Esophagus muscularis mucosa (tissue), 4 donors: ENCODE measurements at places on chromosomes 7 and 10. TPM values are rescaled to one million over a fixed set of nuclear protein-coding genes. Genes with fewer than 3 reads are reported as not detected.

GRCh38 chr10:43939939-43940820 lies 291.5 kb upstream of the ZNF32 start:
- H3K4me3 ChIP-seq, result no peak overlapping the region
- peak; percentile 86 for DNase-seq
- no peaks in the 10 kb centered on the region for H3K36me3 ChIP-seq
- H3K27me3 ChIP-seq, result no peaks in the 10 kb centered on the region
- H3K27ac ChIP-seq, result no peak overlapping the region

- no peaks in the 10 kb centered on the region for H3K27me3 ChIP-seq
- peak within 1 kb of the TSS; percentile 75 for H3K27ac ChIP-seq
- DNase-seq, result no peak
- H3K4me1 ChIP-seq, result peaks cover 23% of the 10 kb centered on the region
Observed at GRCh38 chr7:142854372-142855113, at the start of gene EPHB6. Gene EPHB6 (plus strand): TSS chr7:142855076. CDS start chr7:142863228, 8,152 bp downstream.

- H3K4me1 ChIP-seq, result peaks cover 46% of the 10 kb centered on the region
- peak overlapping the region; percentile 51 for H3K27ac ChIP-seq
- H3K27me3 ChIP-seq, result no peaks in the 10 kb centered on the region
- H3K36me3 ChIP-seq, result no peaks in the 10 kb centered on the region
- no peak overlapping the region for H3K4me3 ChIP-seq
Observed at GRCh38 chr10:110836706-110837105, 35.0 kb upstream of the PDCD4 start.

NKX1-2 gene
- total RNA-seq, result not detected

DPP6 gene
- 13.4 TPM for total RNA-seq

GRCh38 chr7:30596721-30597120 lies 2.0 kb downstream of the GARS1 start:
- no peak overlapping the region for H3K27ac ChIP-seq
- peaks cover 24% of the 10 kb centered on the region for H3K36me3 ChIP-seq
- peak overlapping the region; percentile 89 for H3K4me3 ChIP-seq
- DNase-seq, result no peak

NME8 gene
- total RNA-seq, result not detected

RASSF4 gene
- total RNA-seq, result 27.6 TPM

DNA sequence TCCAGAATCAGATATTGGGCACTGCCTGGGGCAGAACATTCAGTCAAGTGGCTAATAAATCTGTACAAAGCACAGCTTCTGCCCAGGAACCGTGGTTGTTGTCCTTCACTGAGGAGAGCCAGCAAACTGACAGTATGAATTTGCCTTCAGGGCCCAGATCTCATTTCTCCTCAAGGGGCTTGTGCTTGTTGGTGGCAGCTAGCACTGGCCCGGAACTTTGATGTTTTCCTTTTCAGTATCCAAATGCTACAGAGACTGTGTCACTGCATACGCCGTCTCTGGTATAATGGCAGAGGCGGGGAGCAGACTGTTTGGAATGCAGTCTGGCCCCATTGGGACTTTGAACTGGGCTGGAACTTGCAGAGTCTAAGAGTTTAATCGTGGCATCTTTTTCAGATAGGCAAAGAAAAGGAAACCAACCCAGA lies 30.4 kb upstream of the ADD3 start:
- H3K36me3 ChIP-seq, result no peaks in the 10 kb centered on the region
- no peaks in the 10 kb centered on the region for H3K27me3 ChIP-seq
- H3K27ac ChIP-seq, result no peak overlapping the region
- H3K4me3 ChIP-seq, result no peak overlapping the region

DNA sequence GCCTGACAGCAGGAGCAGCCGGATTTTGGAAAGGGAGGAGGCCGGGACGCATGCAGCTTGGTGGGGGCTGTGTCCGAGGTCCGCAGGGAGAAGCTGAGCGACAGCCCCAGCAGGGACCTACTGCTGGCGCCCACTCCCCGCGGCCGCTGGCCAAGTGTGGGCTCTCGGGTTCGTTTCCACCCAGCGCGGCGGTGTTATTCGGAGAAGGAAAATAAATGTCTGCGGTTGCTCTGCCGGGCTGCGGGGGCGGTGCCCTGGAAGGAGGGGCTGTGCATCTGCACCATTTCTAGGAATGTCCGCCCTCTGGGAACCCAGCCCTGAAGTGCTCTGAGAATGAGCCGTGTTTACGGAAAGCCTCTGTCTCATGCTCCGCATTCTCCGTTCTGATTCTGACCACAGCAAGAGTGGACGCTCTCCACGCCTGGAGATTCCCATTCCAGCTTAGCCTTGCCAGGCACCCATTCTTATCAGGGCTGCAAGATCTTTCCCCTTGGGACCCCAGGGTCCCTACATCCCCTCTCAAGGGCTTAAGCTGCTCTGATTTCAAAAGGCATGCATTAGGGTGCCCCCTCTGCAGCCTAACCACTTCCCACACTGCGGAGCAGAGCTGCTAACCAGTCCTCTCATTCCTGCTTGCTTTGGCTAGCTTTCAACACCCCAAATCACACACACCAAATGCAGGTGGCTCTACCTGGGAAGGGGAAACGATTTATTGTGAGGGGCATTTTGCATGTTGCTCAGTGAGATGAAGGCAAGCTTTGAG lies 256.6 kb upstream of the GLI3 start:
- H3K27ac ChIP-seq, result peak overlapping the region; percentile 85
- peak overlapping the region; percentile 56 for H3K4me3 ChIP-seq
- peak; percentile 96 for DNase-seq
- H3K36me3 ChIP-seq, result no peaks in the 10 kb centered on the region

DNA sequence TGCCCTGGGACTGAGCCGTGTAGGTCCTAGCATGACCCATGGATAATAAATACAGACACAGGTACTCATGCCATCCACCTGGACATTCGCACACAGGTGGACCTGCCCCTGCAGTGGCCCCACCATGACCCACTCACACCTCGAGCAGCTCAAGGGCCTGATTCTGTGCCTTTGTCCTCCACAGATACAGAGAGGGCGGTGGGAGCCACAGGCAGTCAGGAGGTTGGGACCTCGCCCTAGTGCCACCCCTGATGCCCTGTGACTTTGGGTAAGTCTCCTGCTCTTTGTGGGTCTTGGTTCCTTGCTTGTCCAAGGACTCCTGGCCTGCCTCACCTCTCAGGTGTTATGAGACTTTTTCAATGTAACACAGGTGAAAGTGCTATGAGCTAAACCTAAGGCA lies 42.9 kb downstream of the C10orf120 start:
- H3K36me3 ChIP-seq, result no peaks in the 10 kb centered on the region
- H3K4me3 ChIP-seq, result no peak overlapping the region
- no peaks in the 10 kb centered on the region for H3K27me3 ChIP-seq
- H3K27ac ChIP-seq, result no peak overlapping the region

C1GALT1 gene
- 13.3 TPM for total RNA-seq

DNA sequence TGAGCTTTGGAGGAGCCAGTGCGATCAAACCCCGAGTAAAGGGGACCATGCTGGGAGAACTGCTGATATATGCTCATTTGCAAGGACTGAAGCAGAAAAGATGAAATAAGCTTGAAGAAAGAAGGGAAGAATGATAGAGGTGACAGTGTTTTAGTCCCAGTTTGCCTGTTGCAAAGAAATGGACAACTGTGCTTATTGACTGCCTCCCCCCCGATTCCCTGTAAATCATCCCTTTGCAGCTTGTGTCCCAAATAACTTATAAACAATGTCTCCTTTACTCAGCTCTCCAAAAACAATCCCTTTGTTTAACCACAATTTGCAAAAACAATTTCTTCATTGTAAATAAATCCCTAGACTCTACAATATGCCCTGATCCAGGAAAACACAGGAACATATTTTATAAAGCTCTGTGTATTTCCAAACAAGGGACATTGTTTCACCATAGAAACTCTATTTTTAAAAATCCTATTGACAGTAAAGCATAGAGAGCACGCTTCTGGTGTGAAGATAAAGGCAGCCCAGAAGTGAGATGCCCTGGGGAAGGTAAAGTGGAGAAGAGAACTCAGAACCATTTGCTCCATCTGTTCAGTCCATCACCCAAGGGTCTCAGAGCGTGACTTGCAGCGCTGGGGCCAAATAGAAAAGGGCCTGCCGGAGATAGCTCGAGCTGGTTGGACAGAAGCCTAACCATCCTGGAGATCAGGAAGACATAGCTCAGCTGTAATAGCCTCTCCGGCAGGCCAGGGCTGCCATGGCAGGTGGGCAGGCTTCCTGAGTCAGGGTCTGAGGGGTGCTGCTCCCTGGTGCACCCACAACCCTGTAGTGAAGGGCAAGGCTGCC lies 280.5 kb downstream of the WDR11 start:
- no peaks in the 10 kb centered on the region for H3K36me3 ChIP-seq
- H3K4me3 ChIP-seq, result no peak overlapping the region
- H3K4me1 ChIP-seq, result no peaks in the 10 kb centered on the region
- H3K27ac ChIP-seq, result no peak overlapping the region
- DNase-seq, result no peak
- H3K27me3 ChIP-seq, result no peaks in the 10 kb centered on the region

DNA sequence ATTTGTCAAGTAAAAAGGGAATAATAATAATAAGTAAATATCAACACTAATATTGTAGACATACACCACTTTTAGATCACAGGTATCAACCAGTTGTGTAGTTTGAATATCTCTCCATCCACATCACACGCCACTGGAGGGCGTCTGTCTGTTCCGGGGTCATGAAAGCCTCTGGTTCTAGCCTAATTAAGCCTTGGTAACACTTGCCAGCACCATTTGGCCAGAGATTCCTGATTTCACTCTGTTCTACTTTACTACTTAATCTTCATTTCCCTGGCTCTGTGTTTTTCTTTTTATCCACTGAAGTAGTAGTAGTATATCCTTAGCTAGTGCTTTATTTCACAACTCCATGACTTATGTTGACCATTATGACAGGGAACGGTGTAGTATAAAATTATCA lies 285.6 kb upstream of the POM121L12 start:
- H3K27ac ChIP-seq, result no peak overlapping the region
- H3K36me3 ChIP-seq, result no peaks in the 10 kb centered on the region
- H3K27me3 ChIP-seq, result no peaks in the 10 kb centered on the region
- H3K4me1 ChIP-seq, result no peaks in the 10 kb centered on the region
- no peak for DNase-seq

CRTAC1 gene
- total RNA-seq, result 4.0 TPM

OR2A5 gene
- not detected for total RNA-seq

BMI1 gene
- total RNA-seq, result 106 TPM

DNA sequence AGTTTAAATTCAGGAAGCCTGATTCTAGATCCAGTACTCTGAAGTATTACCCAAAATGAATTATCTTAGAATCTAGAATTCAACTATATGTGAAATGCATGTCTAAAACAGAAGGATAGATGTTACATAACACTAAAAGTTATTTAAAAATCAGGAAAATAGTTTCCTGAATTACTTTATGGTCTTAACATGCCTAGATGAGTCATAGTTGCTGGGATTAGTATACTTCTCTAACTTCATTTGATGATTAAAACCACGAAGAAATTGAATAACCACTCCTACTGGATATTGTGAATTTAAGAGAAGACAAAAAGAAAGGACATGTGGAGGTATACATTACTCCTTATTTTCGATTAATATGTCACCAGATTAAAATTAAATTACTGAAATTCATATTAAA lies 65.5 kb downstream of the ATAD1 start:
- no peak for DNase-seq
- no peaks in the 10 kb centered on the region for H3K36me3 ChIP-seq
- no peak overlapping the region for H3K4me3 ChIP-seq

DOCK4 gene
- 14.0 TPM for total RNA-seq

PILRA gene
- 3.3 TPM for total RNA-seq

SFRP5 gene
- total RNA-seq, result 41.3 TPM

DNA sequence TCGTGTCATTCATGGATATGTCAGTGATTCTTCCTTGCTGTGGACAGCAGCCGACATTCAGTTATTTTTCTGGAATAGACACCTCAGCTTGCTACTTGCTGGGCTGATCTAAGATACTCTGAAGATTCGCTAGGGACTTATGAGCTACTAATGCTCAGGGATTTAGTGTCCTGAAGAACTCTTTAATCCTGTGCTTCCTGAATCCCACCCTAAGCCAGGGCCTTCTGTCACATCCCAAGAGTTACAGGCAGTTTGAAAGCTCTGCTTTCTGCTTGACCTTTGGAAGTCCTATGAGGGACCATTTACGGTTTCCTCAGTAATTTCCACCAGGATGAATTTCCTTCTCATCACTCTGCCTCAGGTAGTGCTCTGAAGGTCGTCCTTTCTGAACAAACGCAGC lies at the start of gene PDE6C:
Gene PDE6C (plus strand): TSS at position 227 of the 400 bp plus-strand sequence. CDS start 189 bp downstream, outside the sequence.
- H3K27ac ChIP-seq, result no peak within 1 kb of the TSS
- DNase-seq, result no peak
- no peak within 1 kb of the TSS for H3K4me3 ChIP-seq
- H3K36me3 ChIP-seq, result no peaks in the 10 kb centered on the region
- no peaks in the 10 kb centered on the region for H3K27me3 ChIP-seq

CDK13 gene
- 73.5 TPM for total RNA-seq

DNA sequence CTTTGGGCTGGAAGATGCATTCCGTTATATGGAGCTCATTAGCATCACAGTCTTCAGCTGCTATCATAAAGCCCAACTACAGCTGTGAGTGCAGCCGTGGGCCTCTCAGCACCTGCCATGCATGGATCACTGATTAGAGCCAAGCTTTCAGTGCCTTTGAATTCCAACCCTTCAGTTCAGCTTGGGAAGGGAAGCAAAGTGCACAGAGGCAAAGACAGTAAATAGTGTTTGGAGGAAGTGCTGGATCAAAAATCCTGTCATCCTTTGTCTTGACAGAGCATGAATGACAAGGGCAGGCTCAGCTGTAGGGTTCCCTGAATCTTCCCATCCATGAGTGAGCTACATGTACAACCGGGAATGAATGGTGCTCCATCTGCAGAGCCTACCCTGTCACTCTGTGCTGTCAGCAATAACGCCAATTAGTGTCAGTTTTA lies 153.7 kb downstream of the DNAJB9 start:
- DNase-seq, result no peak
- H3K4me1 ChIP-seq, result no peaks in the 10 kb centered on the region
- no peak overlapping the region for H3K4me3 ChIP-seq
- H3K36me3 ChIP-seq, result no peaks in the 10 kb centered on the region
- no peak overlapping the region for H3K27ac ChIP-seq

GRCh38 chr10:63760034-63760707 lies 239.0 kb downstream of the REEP3 start:
- H3K4me1 ChIP-seq, result no peaks in the 10 kb centered on the region
- H3K36me3 ChIP-seq, result no peaks in the 10 kb centered on the region

GRCh38 chr10:103442031-103442461 lies 10.1 kb downstream of the CALHM2 start:
- no peaks in the 10 kb centered on the region for H3K27me3 ChIP-seq
- DNase-seq, result no peak
- H3K4me1 ChIP-seq, result peaks cover 42% of the 10 kb centered on the region
- peaks cover 99% of the 10 kb centered on the region for H3K36me3 ChIP-seq

- no peak overlapping the region for H3K4me3 ChIP-seq
- H3K4me1 ChIP-seq, result no peaks in the 10 kb centered on the region
- no peak overlapping the region for H3K27ac ChIP-seq
- H3K36me3 ChIP-seq, result no peaks in the 10 kb centered on the region
Observed at GRCh38 chr7:114345494-114345893, 69.1 kb upstream of the FOXP2 start.

DNA sequence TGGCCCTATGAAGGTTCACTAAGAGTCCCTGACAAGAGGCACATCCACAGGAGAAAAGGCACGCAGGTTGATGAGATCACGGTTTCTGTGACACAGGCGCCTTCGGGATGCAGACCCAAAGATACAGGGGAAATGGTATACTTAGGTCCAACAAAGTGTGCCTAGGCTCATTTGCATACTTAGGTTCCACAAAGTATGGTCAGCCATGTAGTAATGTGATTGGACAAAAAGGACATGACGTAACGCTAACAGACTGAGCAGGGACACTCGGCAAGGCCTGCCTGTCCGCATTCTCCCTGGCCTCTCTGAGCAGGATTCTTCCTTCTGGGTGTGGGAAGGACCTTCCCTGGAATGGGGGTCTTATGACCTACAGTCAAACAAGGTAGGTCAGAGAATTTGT lies 190.6 kb downstream of the CELF2 start:
- DNase-seq, result no peak
- no peak overlapping the region for H3K4me3 ChIP-seq
- H3K36me3 ChIP-seq, result no peaks in the 10 kb centered on the region
- peaks cover 40% of the 10 kb centered on the region for H3K4me1 ChIP-seq
- H3K27me3 ChIP-seq, result no peaks in the 10 kb centered on the region
